Stimulated activated CD8-positive, alpha-beta memory T cell treated with anti-CD3 and anti-CD28 coated beads, Interleukin-12 subunit alpha, Interleukin-12 subunit beta, amount 100 ng/mL, for 4 hours (primary cell): ENCODE measurements at places on chromosomes 1 and 21.

DNA sequence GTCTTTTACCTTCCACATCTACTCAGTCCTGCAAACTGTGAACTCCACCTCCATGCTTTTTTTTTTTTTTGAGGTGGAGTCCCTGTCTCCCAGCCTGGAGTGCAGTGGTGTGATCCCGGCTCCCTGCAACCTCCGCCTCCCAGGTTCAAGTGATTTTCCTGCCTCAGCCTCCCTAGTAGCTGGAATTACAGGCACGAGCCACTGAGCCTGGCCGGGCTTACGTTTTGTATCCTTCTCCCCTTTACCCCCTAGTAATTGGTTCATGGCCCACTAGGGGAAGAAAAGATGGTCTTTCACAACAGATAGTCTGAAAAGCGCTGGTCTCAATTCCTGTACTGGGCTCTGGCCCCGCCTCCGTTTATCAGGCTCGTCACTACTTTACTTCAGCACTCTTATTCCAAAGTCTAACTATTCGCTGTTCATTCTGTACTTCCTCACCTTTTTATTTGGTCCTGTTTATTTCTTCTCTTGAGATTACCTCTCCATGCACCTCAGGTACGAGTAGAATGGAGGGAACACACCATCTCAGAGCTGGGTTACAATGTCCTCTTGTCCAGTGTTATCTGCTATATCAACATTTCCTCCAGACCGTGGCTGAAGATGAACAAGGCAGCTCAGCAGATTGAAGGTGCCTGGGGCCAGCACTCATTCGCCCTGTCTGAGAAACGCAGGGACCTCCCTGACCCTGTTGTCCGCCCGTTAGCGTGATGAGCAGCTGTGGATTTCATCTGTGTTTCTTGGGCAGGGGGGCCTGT is 16.2 kb downstream of the CNST start:
- no peak for DNase-seq

- no peak for DNase-seq
These were observed 87.0 kb downstream of the SYT14 start for GRCh38 chr1:210024996-210025395.

- no peak for DNase-seq
These were observed 27.9 kb downstream of the ANGEL2 start for GRCh38 chr1:212987702-212988322.

GRCh38 chr1:171420810-171421209 is 64.5 kb upstream of the PRRC2C start:
- DNase-seq = no peak

DNA sequence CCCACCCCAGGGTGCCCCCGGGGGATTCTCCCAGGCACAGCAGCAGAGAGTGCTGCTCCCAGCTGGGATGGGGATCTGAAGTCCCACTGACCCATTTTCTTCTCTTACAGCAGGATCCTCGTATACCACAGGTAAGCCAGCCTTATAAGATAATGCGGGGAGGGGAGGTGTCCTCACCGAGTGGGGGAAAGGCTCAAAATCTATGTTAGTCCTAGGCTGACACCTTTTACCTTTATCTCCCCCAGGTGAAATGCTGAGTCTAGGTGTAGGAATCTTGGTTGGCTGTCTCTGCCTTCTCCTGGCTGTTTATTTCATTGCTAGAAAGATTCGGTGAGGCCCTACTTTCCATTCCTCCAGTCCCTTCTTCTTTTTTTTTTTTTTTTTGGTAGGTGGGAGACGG is 5.3 kb downstream of the APH1A start:
- DNase-seq = no peak

DNA sequence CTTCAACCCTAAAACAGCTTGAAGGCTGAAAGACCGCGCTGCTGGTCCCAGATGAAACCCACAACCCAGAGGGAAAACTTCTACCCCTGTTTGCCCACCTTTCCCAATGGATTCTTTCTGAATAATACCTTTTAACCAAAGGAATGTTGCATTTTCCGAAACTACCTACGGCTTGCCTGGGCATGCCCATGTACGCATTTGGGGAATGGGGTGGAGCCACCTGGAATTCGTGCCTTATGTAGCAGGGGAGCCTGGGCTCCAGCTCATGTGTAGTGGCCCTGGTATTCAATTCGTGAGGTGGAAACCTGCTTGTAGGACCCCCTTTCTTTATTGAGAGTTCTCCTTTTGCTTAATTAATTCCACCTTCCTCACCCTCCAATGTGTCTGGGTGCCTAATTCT is 256.6 kb upstream of the RGS18 start:
- DNase-seq = no peak

GRCh38 chr1:29501227-29501976 is 265.1 kb downstream of the PTPRU start:
- DNase-seq = no peak

DNA sequence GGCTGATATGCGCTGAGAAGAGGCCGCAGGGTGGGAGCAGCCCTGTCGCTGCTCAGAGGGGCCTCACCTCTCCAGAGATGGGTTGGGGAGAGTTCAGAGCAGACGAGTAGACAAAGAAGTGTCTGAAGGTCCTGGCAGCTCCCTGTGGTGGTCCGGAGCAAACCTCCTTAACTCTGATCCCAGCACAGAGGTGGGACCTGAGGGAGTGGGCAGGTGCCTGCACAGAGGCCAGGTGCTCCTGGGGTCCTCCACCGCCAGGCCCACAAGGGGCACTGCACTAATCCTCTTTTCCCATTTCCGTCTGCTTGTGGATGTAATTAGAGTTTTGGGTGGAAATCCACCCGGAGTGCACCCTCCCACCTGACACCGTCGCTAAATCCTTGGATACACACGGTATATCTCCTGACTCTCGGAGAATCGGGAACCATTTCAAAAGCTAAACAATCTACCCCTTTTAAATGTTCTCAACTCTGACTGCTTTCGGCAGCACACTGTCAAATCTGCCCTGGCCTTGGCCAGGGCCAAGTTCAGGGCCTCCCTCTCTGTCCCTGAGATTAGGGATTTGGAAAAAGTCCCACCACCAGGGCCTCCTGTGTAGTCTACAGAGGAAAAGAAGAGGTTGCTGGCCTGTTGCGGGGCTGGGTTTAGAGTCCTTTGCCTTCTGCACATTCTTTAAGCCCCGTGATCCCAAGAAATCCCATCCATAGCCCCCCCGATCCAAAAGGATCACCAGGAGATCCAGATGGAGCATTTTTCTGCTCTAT is 22.4 kb downstream of the CASZ1 start:
- DNase-seq = no peak

- no peak for DNase-seq
These were observed 17.2 kb upstream of the C1QA start for GRCh38 chr1:22619252-22619651.

- DNase-seq = no peak
These were observed 33.6 kb downstream of the MAN1C1 start for GRCh38 chr1:25650289-25650576.

DNA sequence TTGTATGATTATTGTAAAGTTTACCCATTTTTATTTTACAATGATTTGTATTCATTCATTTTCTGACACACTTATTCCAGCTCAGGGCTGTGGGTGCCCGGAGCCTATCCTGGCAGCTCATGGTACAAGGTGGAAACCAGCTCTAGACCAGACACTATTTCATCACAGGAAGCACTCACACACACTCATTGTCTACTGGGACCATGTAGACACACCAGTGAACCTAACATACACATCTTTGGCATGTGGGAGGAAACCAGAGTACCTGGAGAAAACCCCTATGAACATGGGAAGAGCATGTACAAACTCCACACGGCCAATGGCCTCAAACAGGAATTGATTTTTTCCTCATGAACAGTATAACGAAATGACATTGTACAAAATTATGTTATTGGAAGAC is 2.4 kb downstream of the DTL start:
- no peak for DNase-seq
